ENCODE measurements at places on chromosomes 6 and 20.
A peak's percentile ranks its signal among the peaks of the same experiment; 100 is the strongest.

GRCh38 chr6:105862936-105863607 is 223.1 kb upstream of the PRDM1 start:
- DNase-seq = no peak

DNA sequence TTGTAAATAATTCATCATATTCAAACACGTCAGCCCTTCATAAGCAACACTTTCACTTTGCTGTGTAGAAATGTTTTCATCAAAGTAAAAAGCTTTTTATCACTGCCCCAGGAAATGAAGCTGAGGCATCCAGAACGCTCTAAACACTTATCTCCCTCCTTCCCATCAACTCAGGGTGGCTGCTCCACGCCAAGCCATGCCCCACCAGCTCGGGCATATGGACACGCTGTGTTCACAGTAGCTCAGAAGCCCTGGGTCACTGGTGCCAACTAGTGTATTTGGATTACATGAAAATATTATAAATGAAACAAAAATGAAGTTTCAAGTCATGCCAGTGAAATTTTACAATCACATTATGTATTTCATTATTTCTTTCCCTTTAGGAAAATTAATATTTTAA is 10.3 kb downstream of the PDE10A start:
- no peak for DNase-seq

DNA sequence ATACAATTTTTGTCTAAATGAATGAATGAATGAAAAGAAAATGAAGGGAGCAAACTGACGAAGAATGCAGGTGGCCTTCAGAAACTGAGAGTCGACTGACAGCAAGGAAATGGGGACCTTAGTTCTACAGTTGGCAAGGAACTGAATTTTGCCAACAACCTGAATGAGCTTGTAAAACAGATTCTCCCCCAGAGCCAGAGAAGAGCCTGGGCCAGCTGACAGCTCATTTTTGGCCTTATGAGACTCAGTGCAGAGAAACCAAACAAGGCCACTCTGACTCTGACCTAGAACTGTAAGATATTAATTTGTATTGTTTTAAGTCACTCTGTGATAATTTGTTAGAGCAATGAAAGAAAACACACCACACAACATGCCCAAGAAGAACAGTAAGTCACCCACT is 21.8 kb downstream of the MAN1A1 start:
- DNase-seq = no peak

DNA sequence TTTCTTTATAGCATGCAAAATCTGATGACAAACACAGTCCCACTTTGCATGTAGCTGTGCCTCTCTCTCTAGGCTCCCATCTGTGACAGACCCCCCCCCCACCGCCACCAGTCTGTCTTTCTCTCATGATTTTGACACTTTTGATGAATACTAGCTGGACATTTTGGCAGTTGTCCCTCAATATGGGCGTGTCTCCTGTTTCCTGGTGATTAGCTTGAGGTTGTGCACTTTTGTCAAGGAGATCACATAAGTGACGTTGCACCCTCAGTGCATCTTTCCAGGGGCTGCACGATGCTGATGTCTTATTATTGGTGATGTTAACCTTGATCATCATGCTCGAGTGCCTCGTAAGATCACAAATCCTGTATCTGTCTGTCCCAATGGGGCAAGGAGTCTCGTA is 155.1 kb downstream of the EYA2 start:
- no peak for DNase-seq

DNA sequence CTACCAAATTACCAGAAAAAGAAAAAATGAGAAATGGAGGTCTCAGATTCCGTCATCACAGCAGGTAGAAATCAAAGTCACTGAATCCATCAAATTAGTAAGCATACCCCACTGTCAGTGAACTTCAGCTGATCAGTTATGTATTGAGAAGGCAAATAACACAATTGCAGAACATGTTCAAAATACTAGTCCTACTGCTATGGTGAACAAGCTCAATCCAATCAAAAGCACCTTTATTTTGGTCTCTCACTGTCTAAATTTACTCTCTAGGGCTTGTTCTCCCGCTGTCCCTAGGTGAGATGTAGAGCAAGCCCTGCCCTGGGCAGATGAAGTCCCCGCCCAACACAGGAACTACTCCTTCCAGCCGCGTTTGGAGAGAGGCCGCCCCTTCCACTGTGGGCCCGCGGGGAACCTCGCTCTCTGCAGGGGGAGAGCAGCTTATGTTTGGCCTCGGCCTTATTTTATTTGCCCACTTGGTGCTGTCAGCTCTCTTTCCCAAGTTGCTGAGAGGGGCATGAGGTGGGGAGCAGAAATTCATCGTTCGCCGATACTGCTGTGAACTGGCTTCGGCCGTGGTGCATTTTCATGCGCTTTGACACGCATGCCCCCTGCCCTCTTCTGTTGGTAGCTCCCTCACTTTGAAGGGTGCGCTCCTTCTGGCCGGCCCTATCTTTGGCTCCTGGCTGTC is 14.3 kb upstream of the MAP1LC3A start:
- DNase-seq = peak; percentile 15

- DNase-seq = no peak
Measured at GRCh38 chr6:160253714-160254113, 4.9 kb downstream of the SLC22A2 start.

DNA sequence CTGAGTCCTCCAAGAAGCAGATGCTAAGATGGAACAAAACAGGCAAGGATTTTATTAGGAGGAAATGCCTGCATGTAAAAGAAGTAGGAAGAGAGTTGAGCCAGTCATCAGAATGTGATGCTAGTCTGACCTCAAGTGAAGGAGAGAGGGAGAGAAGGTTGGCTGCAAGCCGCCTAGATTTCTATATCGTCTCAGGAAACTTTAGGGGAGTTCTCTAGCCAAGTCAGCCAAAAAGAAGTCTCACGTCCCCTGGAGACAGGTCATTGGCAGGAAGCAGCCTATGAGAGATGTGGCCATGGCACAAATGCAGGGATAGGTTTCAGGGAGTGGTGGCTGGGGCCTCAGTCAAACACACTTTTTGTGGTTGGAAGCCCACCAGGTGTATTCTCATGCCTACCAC is 378.0 kb downstream of the CD109 start:
- no peak for DNase-seq

GRCh38 chr20:23524146-23524545 is 33.2 kb downstream of the CST8 start:
- no peak for DNase-seq

GRCh38 chr6:20660534-20660933 is 126.3 kb downstream of the CDKAL1 start:
- no peak for DNase-seq

GRCh38 chr6:47098570-47098993 is 56.5 kb upstream of the ADGRF1 start:
- no peak for DNase-seq

DNA sequence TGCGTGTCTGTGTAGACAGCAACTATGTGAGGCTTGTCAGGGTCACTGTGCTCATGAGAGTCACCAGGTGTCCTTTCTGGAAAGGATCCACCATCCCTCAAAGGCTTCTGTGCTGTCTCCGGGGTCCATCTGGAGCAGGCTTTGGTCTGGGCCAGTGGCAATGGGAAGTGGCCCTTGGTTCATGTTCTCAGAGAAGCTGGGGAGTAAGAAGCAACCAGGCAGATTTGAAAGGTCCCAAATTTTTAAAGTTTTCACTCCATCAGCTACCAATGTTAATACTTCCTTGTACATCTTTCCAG is 68.2 kb downstream of the GCNT2 start:
- no peak for DNase-seq

GRCh38 chr6:14597090-14597489 is 479.5 kb downstream of the CD83 start:
- no peak for DNase-seq
